Endodermal cell (in vitro differentiated cells): ENCODE measurements at places on chromosomes 7 and 10.

DNA sequence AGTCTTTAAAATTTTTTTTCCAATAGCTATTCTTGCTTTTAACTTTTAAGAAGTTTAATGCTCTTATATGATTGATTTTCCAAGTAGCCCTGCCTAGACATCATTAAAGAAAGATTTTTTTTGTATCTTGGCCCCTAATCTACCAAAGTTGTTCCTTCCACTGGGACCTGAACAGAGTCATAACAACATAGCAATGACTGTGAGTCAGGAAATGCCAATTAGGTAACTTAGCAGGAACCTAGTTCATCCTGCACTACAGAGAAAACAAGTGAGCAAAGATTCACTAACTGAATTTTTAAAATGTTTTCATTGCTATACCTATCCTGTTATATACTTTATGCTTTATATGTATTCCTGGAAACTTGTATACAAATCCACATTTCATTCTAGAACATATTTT is 284.7 kb downstream of the BICC1 start:
- DNase-seq, result no peak

- DNase-seq, result no peak
Observed at GRCh38 chr10:22619101-22619500, 95.3 kb downstream of the PIP4K2A start.

DNA sequence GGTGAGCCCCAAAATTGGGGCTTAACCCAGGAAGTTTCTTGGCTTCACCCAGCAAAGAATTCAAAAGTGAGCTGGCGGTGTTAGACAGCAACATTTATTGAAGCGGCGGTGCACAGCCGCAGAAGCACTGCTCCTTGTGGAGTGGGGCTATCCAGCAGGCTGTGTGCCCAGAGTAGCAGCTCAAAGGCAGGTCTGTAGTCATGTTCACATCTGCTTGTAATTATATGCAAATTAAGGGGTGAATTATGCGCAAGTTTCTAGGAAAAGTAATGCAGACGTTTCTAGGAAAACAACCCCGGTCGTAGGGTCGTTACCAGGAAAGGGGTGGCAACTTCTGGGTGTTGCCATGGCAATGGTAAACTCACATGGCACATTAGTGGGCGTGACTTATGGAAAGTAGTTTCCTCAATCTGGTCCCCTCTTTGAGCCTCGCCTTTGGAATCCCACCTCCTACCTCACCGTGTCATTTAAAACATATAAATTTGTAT is 13.7 kb upstream of the KBTBD2 start:
- peak; percentile 91 for DNase-seq

DNA sequence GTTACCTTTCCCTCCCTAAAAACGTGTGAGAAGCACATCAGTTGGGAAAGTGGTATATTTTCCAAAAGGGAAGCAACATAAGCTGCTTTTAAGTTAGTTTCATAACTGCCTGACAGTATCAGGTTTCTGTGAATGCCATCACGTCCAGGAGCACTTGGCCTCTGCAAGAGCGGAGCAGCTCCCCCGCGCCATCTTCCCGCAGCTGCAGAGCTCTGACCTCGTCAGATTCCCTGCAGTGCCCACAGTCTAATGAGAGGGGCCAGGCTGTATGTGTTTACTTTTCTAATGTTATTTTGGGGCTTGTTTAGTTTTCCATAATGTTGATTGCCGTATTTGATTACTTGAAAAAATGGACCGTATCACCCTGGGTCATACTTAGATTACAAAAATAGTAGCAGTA is 74.2 kb downstream of the MGMT start:
- DNase-seq, result no peak

GRCh38 chr10:103519798-103520197 is 26.3 kb downstream of the NEURL1 start:
- DNase-seq, result no peak

- DNase-seq, result no peak
Observed at GRCh38 chr10:121624836-121625486, 26.7 kb upstream of the FGFR2 start.

DNA sequence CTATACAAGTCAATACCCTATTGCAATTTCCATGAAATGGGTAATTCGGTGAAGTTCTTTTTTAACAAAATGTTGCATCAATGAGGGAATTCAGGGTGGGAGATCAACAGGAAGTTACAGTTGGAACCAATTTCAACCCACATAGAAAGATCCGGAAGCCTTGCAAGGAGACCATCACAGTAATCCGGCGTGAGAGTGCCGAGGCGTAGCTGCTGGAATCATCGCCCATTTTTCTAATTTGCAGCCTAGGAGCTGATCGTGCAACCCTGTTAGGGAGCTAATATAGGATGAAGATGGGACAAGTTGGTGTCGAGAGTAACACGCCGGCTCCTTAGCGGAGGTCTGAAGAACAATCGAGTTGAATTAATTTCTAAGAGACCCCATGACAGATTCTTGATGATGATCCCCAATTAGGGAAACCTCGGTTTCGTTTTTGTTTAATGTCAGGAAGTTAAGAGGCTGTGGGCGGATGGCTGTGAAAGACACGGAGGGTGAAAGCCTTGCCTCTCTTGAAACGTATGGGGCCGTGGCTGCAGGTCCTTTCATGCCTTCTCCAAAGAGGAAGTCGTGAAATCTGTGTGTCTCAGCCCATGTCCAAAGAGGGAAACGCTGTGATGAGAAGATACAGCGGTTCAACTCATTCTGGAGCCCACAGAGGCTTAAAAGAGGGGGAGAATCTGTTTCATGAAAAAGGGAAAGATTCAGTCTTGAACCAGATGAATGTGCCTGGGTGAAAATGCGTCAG is 51.2 kb upstream of the CARD11 start:
- DNase-seq, result no peak

DNA sequence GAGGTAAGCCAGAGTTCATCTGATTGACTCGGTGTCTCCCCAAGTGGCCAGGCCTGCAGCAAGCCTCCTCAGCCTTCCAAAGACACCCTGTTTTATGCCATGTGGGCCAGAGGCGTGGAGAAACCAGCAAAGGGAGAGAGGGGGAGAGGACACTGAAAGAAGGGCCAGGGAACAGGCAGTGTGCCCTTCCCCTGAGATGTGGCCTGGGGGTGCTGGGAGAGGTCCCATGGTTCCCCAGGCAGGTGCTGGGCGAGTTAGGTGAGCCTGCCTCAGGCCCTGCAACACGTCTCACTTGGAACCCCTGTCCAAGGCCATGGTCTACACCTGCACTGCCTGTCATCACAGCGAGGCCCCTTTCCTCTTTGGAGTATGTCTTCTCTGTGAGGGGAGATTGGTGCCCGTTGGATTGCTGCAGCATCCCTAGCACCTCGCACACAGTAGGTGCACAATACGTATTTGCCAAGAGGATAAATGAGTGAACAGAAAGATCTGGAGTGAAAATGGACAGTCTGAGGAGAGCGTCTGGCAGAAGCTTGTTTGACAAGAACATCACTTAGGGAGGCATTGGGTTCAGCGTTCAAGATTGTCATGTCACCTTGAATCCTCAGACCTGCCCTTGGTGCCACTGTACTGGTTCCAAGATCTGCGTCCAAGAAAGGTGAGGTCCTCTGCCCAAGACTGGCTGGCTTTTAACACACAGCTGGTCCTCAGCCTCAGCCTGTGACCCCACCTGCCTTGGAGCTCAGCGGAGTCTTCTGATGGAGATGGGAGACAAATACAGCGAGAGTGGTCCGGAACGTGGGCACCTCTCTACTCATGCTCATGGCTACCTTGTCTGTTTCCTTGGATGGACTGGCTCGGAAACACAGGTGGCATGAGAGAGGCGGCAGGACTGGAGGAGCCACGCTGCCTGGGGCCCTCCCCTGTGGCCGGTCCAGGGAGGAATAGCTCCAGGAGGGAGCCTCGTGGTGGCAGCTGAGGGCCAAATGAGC is 39.8 kb upstream of the NUB1 start:
- no peak for DNase-seq

DNA sequence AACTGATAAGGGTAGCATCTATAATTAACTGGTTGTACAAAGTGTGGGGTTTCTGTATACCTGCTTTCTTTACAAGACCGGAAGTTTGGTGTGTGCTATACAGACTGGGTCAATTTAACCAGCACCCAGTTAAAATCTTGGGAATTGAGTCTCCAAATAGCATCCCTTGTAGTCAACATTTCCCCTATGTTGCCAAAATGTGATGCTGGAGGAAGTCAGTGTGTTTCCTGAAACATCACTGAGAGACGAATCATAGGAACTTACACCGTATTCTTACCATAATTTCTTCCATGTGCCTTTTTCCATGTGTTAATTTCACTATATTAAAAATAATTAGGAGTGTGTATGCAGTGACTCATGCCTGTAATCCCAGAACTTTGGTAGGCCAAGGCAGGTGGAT is 1.7 kb downstream of the AKR1C4 start:
- no peak for DNase-seq
